ENCODE measurements at places on chromosomes 6 and 20.

- no peak for DNase-seq
Measured at GRCh38 chr20:10521068-10521831, 86.1 kb downstream of the SLX4IP start.

- DNase-seq = no peak
Measured at GRCh38 chr20:43452404-43453126, 5.1 kb upstream of the SRSF6 start.

- no peak for DNase-seq
Measured at GRCh38 chr20:49452011-49452482, 30.4 kb downstream of the KCNB1 start.

DNA sequence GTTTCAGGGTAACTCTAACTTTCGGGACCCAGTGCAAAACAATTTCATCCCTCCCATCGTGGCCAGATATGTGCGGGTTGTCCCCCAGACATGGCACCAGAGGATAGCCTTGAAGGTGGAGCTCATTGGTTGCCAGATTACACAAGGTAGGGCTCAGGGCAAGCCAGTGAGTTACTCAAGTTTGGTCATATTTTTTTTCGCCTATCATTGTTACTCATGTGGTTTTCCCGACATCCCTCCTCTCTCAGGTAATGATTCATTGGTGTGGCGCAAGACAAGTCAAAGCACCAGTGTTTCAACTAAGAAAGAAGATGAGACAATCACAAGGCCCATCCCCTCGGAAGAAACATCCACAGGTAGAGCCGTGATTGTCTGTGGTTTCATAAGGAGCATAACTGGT is 58.2 kb downstream of the DCBLD1 start:
- no peak for DNase-seq

DNA sequence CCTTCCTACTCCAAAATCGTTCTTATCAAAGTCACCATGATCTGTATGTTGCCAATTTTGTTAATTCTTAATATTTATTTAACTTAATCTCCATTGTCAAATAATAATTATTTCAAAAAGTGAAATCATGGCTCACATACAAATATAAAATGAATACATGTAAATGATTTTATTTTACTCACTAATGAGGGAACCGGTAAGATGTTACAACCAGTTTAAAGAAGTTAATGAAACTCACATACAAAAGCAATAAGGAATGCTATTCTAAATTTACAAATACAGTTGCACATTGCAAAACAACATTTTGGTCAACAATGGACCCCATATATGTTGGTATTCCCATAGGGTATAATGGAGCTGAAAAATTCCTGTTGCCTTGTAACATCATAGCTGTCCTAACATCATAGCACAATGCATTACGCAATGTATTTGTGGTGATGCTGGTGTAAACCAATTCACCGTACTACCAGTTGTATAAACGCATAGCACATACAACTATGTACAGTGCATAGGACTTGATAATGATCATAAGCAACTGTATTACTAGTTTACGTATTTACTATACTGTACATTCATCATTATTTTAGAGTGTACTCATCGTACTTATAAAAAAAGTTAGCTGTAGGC is 6.5 kb upstream of the SLC22A16 start:
- no peak for DNase-seq

DNA sequence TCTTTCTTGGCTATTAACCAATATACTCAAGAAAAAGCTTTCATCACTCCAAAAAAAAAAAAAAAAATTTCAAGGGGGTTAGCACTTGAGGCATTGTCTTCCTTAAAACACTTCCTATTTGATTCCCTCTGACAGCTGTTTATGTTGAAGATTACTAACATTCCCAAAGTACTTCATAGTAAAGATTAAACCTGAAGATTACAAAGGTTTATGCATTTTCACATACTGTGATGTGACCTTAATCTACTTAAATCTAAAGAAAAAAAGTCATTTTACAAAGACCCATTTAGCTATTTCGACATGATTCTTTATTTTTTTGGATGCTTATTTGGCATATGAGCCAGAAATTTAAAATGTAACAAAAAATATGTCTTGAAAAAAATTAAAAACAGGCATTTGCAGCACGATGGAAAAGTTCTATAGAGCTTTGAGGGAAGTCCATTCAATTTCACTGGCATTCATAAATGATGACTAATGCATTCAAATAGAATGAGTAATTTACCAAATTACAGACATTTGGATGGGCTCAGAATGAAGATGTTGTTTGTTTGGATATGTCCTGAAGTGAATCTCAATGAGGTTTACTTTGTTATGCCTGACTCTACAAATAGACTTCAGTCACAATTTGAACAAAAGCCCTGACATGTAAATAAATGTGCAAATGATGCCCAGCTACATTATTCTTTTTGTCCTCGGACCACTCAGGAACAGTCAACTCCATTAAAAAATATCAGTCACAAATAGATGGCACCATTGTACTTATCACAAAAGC is 674.6 kb upstream of the MARCKS start:
- no peak for DNase-seq

Measured in stimulated activated CD8-positive, alpha-beta memory T cell treated with anti-CD3 and anti-CD28 coated beads, Interleukin-4, amount 100 ng/mL, for 1 hour (primary cell).